ENCODE measurements at places on chromosomes 13 and 19.
A peak's percentile ranks its signal among the peaks of the same experiment; 100 is the strongest.

GRCh38 chr19:41553804-41554203 lies 22.2 kb upstream of the CEACAM21 start:
- DNase-seq, result no peak

- DNase-seq, result no peak
These were observed 7.4 kb upstream of the OLFM2 start for GRCh38 chr19:9943744-9944143.

GRCh38 chr19:33490041-33490451 lies 31.5 kb downstream of the PEPD start:
- no peak for DNase-seq

DNA sequence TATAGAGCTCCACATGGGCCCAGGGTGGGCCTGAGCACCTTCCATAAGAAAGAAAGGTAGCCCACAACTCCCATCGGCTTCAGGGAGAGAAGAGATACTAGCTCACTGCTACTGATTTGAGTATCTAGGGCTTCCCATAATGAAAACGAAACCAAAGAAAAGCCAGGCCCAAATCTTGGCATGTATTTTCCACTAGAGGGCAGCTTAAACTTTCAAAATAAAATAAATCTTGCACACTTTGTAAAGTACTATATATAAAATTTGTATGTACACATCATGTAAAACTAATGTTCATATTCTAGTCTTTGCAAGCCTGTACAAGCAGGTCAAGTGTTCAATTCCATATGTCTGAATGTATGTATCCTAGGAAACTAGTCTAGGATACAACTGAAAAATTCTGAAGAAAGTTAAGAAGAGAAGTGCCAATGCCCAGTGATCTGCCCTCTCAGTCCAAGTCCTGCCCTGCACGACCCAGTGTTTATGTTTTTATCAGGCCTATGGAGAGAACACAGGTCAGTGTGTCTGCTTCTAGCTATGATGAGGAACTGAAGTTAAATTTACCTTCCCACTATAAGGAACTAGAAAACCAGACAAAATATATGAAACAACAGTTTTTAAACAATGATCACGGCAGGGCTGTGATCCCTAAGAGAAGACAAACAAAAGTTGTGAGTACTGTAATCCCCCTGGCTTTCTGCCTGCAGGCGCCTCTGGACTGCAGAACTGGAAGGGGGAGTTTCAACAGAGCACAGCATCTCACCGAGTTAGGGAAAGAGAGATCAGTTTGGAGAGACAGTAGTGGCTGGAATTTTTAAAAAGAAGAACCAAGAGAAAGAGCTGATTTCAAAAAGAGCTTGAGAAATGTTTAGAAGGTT lies 475.7 kb downstream of the UQCRFS1 start:
- DNase-seq, result peak; percentile 63

- DNase-seq, result no peak
These were observed 148.4 kb downstream of the KLF12 start for GRCh38 chr13:73985783-73986182.

DNA sequence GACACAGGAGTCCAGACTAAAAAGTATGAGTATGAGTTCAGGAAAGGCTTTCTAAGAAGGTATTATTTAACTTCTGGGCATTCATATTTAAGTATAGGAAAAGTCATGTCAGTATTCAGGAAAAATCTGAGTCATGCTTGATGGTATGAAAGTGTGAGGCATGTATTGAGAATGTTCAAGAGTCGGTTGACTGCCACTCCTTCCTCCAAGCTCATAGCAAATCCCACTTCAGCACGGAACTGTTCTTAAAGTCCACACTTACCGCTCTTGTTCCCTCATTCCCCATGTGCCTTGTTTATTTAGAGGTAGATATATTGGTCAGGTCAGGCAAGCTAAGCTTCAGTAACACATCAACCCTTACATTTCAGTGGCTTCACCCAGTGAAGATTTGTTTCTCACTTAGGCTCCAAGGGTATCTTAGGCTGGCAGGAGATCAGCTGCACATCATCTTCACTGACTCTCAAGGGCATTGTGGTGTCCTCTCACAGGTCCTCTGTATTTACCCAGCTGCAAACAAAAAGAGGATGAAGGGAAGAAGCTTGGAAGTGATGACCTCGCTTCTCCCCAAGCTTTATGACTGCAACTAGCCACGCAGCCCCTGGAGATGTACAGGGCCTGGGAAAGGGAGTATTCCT lies 1189.2 kb downstream of the EFNB2 start:
- peak; percentile 55 for DNase-seq

DNA sequence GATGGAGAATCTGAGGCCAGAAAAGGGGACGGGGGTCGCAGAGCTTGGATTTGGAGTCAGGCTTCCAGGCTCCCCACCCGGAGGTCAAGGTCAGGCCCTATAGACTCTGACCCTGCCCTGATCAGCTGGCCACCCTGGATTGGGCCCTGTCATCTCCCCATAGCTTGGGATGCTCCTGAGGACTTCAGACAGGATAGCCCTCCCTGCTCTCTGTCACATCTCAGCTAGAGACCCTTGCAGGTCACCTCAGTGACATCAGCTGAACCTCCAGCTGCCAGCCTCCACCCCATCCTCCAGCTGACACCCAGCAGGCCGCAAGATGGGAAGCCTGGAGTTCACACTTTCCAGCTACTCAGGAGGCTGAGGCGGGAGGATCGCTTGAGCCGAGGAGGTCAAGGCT lies 2.8 kb upstream of the TPM4 start:
- DNase-seq, result no peak

DNA sequence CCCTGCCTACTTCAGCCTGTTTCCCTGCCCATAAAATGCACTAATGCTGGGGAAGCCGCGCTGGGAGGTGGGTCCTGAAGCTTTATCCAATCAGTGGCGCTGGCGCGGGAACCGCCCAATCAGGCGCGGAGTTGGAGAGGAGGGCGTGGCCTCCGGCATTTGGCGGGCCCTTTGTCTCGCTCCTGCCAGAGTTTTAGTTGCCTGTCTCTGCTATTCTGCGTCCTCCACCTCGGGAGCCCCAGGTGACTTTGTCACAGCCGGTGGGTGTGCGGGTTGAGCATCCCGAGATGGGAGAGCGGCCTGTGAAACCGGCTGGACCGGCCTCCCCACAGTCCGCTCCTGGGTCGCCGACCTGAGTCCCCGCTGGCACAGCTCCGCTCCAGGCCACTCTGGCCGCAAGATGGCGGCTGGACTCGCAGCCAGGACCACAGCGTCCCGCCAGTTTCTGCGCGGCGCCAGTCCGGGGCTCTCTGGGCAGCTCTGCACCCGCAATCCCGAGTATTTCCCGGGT lies 30.7 kb upstream of the ZNF429 start:
- DNase-seq, result peak; percentile 90

- peak; percentile 8 for DNase-seq
These were observed 378.9 kb downstream of the SLITRK1 start for GRCh38 chr13:83503424-83503823.

- no peak for DNase-seq
These were observed 32.8 kb downstream of the TSC22D1 start for GRCh38 chr13:44543369-44543768.

- DNase-seq, result peak; percentile 90
These were observed at the start of gene GRIN3B for GRCh38 chr19:1000095-1000494. TSS of gene GRIN3B (plus strand) at chr19:1000419. CDS start at chr19:1000438, 19 bp downstream.

GRCh38 chr13:25422153-25422552 lies 50.4 kb downstream of the ATP8A2 start:
- DNase-seq, result no peak

- DNase-seq, result peak; percentile 84
These were observed 83.6 kb upstream of the ARHGEF7 start for GRCh38 chr13:111031531-111031961.

GRCh38 chr13:99258946-99259345 lies 767 bp upstream of the GPR18 start:
- DNase-seq, result no peak

DNA sequence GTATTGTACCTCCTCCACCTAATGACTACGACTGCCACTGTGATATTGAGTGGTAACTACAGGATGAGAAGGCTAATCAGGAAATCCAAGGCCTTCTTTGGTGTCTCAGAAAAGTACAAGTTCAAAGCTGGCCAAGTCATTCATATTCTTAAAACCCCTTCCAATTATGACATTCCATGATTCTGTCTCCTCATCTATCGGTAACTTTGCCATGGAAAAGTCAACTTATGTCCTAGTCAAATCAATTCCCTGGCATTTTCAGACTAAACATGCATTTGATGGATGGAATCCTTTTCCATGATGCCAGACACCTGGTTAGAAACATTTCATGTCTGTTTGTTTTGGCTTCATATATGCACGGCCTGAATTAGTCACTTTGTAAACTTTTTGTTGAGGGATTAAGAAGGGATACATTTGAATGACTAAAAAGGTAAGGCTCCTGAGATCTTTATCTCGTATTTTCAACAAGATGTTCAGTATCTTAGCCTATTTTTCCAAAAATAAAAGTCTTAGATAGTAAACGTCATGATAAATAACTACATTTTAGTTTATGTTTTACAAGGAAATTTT lies 186.5 kb downstream of the NHLRC3 start:
- no peak for DNase-seq

GRCh38 chr13:110388108-110388943 lies 81.2 kb downstream of the COL4A2 start:
- DNase-seq, result peak; percentile 45

- DNase-seq, result no peak
These were observed 6.6 kb upstream of the SIGLEC12 start for GRCh38 chr19:51508059-51508733.

DNA sequence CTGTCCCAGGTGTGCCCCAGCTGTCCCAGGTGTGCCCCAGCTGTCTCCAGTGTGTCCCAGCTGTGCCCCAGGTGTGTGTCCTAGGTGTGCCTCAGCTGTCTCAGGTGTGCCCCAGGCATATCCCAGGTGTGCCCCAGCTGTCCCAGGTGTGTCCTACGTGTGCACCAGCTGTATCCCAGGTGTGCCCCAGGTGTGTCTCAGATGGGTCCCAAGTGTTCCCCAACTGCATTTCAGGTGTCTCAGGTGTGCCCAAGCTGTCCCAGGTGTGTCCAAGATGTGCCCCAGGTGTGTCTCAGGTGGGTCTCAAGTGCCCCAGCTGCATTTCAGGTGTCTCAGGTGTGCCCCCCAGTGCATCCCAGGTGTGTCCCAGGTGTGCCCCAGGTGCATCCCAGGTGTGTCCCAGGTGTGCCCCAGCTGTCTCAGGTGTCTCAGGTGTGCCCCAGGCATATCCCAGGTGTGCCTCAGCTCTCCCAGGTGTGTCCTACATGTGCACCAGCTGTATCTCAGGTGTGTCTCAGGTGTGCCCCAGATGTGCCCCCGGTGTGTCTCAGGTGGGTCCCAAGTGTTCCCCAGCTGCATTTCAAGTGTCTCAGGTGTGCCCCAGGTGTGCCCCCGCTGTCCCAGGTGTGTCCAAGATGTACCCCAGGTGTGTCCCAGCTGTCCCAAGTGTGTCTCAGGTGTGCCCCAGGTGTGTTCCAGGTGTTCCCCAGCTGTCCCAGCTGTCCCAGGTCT lies 1.3 kb upstream of the GRK1 start:
- no peak for DNase-seq

DNA sequence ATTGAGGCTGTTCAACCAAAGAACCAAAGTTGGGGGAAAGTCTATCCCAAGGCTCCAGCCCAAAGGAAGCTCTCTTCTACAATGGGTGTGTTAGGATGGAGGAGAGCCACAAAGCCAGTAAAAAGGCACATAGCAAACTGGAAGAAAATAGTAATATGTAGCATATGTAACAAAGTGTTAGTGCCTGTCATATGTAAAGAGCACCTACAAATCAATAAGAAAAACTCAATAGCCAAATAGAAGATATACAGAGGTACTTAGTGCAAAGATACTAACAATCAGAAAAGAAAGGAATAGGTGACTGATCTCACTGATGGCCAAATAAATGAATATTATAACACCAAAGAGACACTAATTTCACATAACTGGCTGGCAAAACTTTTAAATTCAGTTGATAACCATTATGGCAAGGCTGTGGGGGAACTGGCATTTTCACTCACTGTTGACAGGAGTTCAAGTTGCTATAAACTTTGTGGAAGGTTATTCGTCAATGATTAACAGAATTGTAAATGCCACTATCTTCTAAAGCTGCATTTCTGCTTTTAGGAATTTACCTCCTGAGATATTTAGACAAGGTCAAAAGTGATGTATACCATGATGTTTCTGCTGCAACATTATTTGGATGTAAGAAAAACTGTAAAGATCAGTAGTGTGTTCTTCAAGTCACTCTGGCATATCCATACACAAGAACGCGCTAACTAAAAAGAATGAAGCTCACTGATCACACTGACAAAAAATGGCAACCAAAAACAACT lies 110.8 kb downstream of the GNG7 start:
- no peak for DNase-seq

- peak; percentile 95 for DNase-seq
These were observed at the start of gene HOMER3 for GRCh38 chr19:18940769-18941627. TSS of gene HOMER3 (minus strand) at chr19:18941217. CDS start at chr19:18938982, 2,235 bp downstream.

- DNase-seq, result no peak
These were observed 12.8 kb downstream of the CHST8 start for GRCh38 chr19:33634361-33635091.

DNA sequence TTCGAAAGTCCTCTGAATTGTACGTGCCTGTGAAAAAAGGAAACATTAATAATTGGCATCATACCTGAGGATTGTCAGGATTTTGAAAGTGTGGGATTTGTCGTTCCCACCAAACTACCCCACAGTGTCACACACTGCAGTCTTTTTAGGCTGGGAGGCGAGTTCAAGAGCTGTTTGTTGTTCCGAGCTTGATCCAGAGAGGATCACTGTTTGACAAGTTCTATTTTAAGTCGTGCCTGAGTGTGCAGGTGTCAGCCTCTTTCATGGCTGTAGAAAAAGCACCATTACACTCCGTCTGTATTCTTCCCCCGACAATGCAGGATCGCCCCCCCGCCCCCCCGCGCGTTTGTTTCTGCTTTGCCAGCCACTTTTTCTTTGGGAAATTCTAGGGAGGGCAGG lies 635 bp upstream of the NBEA start:
- no peak for DNase-seq

DNA sequence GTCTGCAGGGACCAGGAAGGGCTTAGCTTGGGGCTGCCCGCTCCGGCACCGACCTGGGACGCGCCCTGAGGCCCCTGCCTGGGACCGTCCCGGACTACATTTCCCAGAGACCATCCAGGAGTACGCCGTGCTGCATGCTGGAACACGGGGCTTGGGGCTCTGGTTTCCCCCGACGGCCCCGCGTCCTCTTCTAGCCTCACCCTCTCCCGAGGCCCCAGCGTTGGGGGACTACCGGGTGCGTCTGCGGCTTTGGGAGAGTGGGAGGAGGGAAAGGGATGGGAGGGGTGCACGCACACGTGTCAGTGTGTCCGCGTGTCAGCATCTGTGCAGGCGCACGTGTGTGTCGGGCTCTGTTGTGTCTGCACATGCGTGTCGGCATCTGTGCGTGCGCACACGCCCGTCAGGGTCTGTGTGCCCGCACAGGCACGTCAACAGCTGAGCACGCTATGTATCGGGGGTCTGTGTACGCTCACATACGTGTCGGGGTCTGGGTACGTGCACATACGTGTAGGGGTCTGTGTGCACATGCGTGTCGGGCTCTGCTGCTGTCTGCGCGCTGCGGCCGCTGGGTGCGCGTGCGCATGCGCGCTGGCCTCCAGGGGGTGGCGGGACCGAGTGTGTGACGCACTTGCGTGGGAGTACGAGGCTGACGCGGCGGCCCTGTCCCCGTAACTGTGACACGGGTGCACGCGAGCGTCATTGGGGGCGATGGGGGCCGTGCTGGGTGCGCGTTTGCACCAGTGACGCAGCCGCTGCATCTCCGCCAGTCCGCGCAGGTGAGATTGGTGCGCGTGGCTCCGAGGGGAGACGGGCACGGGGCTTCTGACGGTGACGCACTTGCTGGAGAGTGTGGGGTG lies at the start of gene ZNF331:
ZNF331 (plus strand) TSS at position 625 of the 857 bp plus-strand sequence. CDS start 31,232 bp downstream, outside the sequence.
- peak; percentile 87 for DNase-seq

GRCh38 chr19:2118438-2118837 lies 21.7 kb downstream of the IZUMO4 start:
- DNase-seq, result no peak

- DNase-seq, result no peak
These were observed 36.5 kb downstream of the TDRD3 start for GRCh38 chr13:60433505-60433904.
